Vagina (tissue), 2 donors: ENCODE measurements at places on chromosomes 11 and 22. TPM values are rescaled to one million over a fixed set of nuclear protein-coding genes. Genes with fewer than 3 reads are reported as not detected.
A peak's percentile ranks its signal among the peaks of the same experiment; 100 is the strongest.

The RASGRP2 gene
- 27.5 TPM for total RNA-seq

The OR52I2 gene
- not detected for total RNA-seq

The RIMBP3B gene
- total RNA-seq = not detected

The MEI1 gene
- total RNA-seq = 6.4 TPM

The KRTAP5-7 gene
- not detected for total RNA-seq

The OR52B6 gene
- not detected for total RNA-seq

- H3K4me3 ChIP-seq = no peak overlapping the region
- no peaks in the 10 kb centered on the region for H3K36me3 ChIP-seq
- no peak overlapping the region for H3K27ac ChIP-seq
- H3K27me3 ChIP-seq = no peaks in the 10 kb centered on the region
- no peak for DNase-seq
Observed at GRCh38 chr22:27237080-27237741, 564.3 kb downstream of the MN1 start.

GRCh38 chr22:20087319-20088262, 7.5 kb downstream of the DGCR8 start:
- H3K27me3 ChIP-seq = no peaks in the 10 kb centered on the region
- H3K27ac ChIP-seq = no peak overlapping the region
- no peak overlapping the region for H3K4me3 ChIP-seq
- no peaks in the 10 kb centered on the region for H3K36me3 ChIP-seq
- H3K4me1 ChIP-seq = peaks cover 28% of the 10 kb centered on the region
- no peak for DNase-seq

GRCh38 chr11:33779849-33780528, 5.7 kb upstream of the FBXO3 start:
- H3K4me1 ChIP-seq = peaks cover 14% of the 10 kb centered on the region
- DNase-seq = no peak
- H3K4me3 ChIP-seq = no peak overlapping the region
- no peaks in the 10 kb centered on the region for H3K36me3 ChIP-seq
- no peaks in the 10 kb centered on the region for H3K27me3 ChIP-seq
- no peak overlapping the region for H3K27ac ChIP-seq

- H3K27me3 ChIP-seq = no peaks in the 10 kb centered on the region
- H3K36me3 ChIP-seq = no peaks in the 10 kb centered on the region
- peaks cover 15% of the 10 kb centered on the region for H3K4me1 ChIP-seq
- no peak for DNase-seq
Observed at GRCh38 chr11:72864702-72865655, 50.8 kb downstream of the ATG16L2 start.

DNA sequence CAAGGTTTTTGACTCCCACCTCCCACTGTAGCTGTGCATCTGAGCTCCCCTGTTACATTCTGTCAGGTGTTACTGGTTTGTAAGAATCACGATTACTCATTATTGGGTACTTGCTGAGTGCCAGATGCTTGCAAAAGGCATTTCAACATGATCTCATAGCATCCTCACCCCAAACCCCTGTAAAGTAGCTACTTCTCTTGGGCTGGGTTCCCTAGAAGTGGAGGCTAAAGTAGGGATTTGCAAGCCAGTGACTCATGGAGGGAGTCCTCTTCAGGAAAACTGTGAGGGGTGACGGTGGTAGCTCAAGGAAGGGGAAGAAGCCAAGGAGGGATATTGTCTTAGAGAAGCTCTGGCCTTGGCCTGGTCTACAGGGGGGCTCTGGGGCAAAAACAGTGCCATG, 78.6 kb downstream of the TIMP3 start:
- no peak overlapping the region for H3K4me3 ChIP-seq
- H3K4me1 ChIP-seq = peaks cover 11% of the 10 kb centered on the region
- no peaks in the 10 kb centered on the region for H3K27me3 ChIP-seq
- no peaks in the 10 kb centered on the region for H3K36me3 ChIP-seq
- no peak for DNase-seq
- H3K27ac ChIP-seq = no peak overlapping the region

- H3K4me1 ChIP-seq = no peaks in the 10 kb centered on the region
- H3K27me3 ChIP-seq = no peaks in the 10 kb centered on the region
- H3K4me3 ChIP-seq = no peak overlapping the region
- DNase-seq = no peak
- H3K27ac ChIP-seq = no peak overlapping the region
Observed at GRCh38 chr11:100930185-100930778, 199.3 kb downstream of the PGR start.

DNA sequence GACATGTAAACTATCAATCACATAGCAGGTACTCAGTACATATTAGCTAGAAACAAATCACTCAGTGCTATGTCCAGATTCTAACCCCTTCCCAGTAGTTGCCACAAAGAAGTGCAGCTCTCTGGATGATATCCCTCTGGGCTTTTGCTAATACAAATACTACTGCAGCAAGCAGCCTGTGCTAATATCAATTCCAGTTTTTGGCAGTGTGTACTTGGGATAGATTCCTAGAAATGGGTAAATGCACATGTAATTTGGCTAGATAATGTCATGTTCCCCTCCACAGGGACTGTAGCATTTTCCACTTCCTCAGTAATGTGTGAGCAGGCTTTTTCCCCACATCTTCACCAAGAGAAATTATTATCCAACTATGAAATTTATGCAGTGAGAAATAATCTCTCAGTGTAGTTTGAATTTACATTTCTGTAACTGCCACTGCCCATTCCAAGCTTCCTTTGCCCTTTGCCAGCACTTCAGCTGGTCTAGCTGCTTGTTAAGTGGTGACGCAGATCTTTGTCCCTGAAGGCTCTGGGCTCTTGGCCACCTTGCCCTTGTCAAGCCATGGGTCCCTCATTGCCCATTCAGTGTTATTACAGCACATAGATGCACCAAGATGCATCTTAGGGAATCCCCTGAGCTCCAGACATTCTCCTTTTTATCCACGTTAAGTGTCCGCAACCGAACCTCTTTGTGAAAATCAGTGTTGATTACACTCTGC, 107.1 kb upstream of the CLPB start:
- no peak for DNase-seq
- H3K4me1 ChIP-seq = no peaks in the 10 kb centered on the region
- no peak overlapping the region for H3K27ac ChIP-seq
- no peaks in the 10 kb centered on the region for H3K36me3 ChIP-seq
- no peaks in the 10 kb centered on the region for H3K27me3 ChIP-seq

DNA sequence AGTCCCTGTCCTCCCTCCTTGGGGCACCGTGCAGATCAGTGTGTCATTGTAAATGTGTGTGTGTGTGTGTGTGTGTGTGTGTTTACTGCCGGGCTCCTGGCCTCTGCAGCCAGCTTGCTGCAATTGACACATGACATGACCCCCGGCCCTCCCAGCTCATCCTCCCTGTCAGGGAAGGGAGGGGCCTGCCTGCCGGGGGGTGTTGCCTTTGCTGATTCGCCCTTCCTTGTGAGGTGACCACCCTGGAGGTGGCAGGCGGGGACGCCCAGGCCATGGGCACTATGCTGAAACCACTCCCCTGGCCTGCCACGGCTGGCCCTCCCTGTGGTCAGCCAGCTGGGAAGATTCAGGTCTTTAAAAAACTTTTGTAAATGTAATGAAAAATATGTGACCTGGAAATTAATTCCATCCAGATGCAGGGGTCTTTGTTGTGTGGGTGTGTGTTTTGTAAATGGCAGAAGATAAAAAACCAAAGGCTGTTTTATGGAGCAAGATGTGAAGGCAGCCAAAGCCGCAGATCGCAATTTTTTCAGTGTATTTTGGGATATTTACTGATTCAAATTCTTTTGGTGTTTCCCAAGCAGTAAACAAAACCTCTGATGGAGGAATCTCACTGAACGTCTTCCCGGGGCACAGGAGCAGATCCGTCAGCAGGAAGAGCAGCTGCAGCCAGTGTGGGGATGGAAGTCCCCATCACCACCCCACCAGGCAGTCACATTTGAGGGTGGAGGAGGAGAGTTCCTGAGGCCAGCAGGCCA, 23.2 kb downstream of the SHISAL1 start:
- H3K27me3 ChIP-seq = no peaks in the 10 kb centered on the region
- peak overlapping the region; percentile 56 for H3K27ac ChIP-seq
- no peaks in the 10 kb centered on the region for H3K36me3 ChIP-seq
- no peak overlapping the region for H3K4me3 ChIP-seq
- peaks cover 32% of the 10 kb centered on the region for H3K4me1 ChIP-seq
- no peak for DNase-seq

DNA sequence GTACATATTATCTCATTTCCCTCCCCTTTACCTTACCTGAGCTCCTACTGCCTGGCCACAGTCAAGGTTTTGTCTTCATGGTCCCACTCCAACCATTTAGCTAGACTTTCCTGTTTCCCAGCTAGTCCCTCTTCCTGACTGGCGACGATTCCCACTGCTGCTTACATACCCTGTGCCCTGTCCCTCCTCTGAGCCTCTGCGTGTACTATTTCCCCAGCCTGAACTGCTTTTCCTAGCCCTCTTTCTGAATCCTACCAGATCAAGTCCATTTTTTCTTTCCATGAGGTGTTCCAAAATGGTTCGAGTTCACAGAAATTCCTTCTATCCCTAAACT, 23.4 kb downstream of the MRPL16 start:
- H3K36me3 ChIP-seq = peaks cover 25% of the 10 kb centered on the region
- no peak overlapping the region for H3K4me3 ChIP-seq
- no peak overlapping the region for H3K27ac ChIP-seq
- peaks cover 14% of the 10 kb centered on the region for H3K4me1 ChIP-seq
- H3K27me3 ChIP-seq = no peaks in the 10 kb centered on the region

DNA sequence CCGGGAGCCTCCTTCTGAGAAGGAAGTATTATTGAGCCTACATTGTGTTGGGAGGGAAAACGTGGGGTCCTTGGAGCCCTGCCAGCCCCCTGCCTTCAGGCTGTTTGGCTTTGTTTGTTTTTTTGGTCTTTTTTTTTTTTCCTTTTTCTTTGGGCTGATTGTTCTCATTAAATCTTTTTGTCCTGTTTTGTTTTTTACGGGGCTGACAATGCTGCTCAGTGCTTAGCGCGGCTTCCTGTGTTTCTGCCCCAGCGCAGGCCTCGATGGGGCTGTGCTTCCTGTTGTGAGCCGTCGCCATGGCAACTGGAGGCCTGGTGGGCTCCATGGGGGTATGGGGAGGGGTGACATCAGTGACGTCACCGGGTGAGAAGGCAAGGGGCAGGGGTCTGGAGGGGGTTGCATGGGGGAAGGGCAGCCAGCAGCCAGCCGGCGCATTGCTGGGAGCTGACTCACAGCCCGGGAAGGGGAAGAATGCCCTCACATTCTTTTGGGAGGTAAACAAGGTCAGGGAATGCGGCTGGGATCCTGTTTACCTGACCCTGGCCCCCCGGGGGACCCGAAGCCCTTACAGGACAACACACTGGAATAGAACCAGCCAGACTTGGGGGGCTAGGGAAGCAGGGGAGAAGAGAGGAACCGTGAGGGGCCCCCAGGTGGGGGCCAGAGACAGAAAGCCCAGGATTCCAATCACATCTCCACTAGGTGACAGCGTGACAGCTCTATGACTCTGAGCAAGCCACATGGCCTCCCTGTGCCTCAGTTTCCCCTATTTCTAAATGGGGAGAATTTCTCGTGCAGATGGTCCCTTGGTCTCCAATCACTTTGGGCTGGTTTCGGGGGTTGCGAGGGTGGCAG, 22.2 kb upstream of the CBX7 start:
- H3K27ac ChIP-seq = peak overlapping the region; percentile 93
- no peaks in the 10 kb centered on the region for H3K36me3 ChIP-seq
- peaks cover 86% of the 10 kb centered on the region for H3K4me1 ChIP-seq
- no peaks in the 10 kb centered on the region for H3K27me3 ChIP-seq
- no peak overlapping the region for H3K4me3 ChIP-seq
- DNase-seq = no peak

GRCh38 chr11:94493281-94494125, at the start of the genes ANKRD49 and MRE11:
Gene ANKRD49 (plus strand): TSS chr11:94493984. CDS start chr11:94496694, 2,710 bp downstream.
Gene MRE11 (minus strand): TSS chr11:94493844. CDS start chr11:94492801, 1,043 bp downstream.
- peak within 1 kb of the TSS; percentile 80 for H3K27ac ChIP-seq
- H3K36me3 ChIP-seq = peaks cover 28% of the 10 kb centered on the region
- peak; percentile 98 for DNase-seq
- peak within 1 kb of the TSS; percentile 66 for H3K4me3 ChIP-seq

GRCh38 chr11:110824912-110825620, 112.8 kb upstream of the ARHGAP20 start:
- no peak for DNase-seq
- no peaks in the 10 kb centered on the region for H3K36me3 ChIP-seq
- no peaks in the 10 kb centered on the region for H3K4me1 ChIP-seq
- no peaks in the 10 kb centered on the region for H3K27me3 ChIP-seq
- H3K27ac ChIP-seq = no peak overlapping the region

- H3K4me3 ChIP-seq = no peak overlapping the region
- H3K27me3 ChIP-seq = no peaks in the 10 kb centered on the region
- peaks cover 12% of the 10 kb centered on the region for H3K36me3 ChIP-seq
- H3K4me1 ChIP-seq = peaks cover 38% of the 10 kb centered on the region
- H3K27ac ChIP-seq = no peak overlapping the region
Observed at GRCh38 chr11:64767344-64768299, 7.8 kb upstream of the PYGM start.

- no peaks in the 10 kb centered on the region for H3K27me3 ChIP-seq
- H3K4me3 ChIP-seq = no peak overlapping the region
- H3K36me3 ChIP-seq = no peaks in the 10 kb centered on the region
- H3K4me1 ChIP-seq = peaks cover 6% of the 10 kb centered on the region
- no peak overlapping the region for H3K27ac ChIP-seq
- DNase-seq = no peak
Observed at GRCh38 chr11:128916037-128916572, 24.9 kb downstream of the KCNJ5 start.

GRCh38 chr22:32629573-32629957, 155.0 kb downstream of the FBXO7 start:
- H3K36me3 ChIP-seq = no peaks in the 10 kb centered on the region
- peak overlapping the region; percentile 77 for H3K27ac ChIP-seq
- H3K4me1 ChIP-seq = peaks cover 45% of the 10 kb centered on the region
- H3K4me3 ChIP-seq = no peak overlapping the region
- no peaks in the 10 kb centered on the region for H3K27me3 ChIP-seq
